ENCODE measurements at places on chromosomes 12 and 14. TPM values are rescaled to one million over a fixed set of nuclear protein-coding genes. Genes with fewer than 3 reads are reported as not detected.

GRCh38 chr12:103799504-103799856 is 41.6 kb downstream of the NT5DC3 start:
- no peak for DNase-seq

- DNase-seq = no peak
Observed at GRCh38 chr12:12534975-12535374, 27.7 kb downstream of the DUSP16 start.

DNA sequence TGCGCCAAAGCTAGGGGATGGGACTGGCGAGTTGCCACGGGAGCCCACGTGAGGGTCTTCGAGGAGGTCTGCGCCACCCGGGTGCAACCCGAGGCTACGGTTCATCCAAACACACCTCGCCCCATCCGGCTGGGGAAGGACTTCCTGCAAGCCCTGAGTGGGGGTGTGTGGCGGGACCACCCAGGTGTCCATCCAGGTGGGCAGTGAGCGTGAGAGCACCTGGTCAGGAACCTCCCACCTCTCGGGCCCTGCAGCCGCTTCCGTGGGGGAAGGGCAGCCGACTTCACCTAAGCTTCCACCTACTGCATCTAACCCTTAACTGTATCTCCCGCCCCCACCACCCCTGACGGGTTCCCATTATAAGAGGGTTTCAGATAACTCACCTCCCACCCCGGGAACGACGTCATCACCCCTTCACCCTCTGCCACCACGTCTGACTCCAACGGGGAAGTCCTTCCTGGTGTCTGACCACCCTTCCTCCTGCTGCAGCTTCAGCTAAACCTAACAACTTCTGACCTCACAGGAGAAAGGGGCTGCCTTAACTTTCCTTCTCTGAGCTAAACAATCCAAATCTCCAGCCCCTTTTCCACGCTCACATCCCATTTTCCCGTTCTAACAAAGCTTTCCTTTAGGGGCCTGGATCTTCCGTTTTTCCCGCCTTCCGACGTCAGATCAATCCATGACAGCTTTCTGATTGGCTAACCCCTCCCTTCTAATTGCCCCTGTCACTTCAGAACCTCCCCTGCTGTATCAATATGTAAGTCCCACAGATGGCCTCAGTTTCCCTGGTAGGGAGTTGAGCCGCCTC is 27.4 kb upstream of the SMUG1 start:
- DNase-seq = no peak

Gene BEST3
- not detected for total RNA-seq

DNA sequence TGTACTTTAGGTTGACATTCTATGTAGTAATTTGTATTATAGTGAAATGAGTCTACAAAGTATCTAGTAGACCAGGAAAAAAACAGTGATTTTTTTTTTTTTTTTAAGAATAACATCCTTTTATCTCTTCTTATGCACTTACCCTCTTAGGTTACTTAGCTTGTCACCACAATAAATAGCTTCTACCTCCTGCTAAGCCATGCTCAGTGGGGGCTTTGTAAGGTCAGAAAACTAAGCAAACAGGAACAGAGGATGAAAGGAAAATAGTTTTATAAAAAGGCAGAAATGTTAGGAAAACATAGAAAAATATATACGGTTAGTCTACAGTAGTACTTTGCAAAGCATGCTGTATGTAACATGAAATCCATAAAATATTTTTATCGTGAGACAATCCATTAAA is 385.3 kb upstream of the ATXN7L3B start:
- peak; percentile 5 for DNase-seq

DNA sequence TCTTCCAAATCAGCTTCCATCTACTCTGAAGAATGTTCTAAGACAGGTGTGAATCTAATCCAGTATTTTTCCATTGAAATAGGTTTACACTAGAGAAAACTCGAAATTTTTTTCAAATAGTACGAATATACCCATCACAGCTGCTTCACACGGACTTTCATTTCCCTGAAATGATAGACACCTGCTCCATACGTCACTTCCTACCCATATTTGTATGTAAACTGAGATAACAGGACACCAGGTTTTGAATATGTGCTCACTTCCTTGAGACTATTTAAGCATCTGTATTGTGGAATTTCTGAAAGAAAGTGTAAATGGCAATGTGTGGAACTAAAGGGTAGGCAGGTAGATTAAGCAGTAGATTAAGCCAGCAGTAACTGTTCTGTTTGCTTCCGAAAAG is 13.4 kb upstream of the ITPR2 start:
- DNase-seq = no peak

DNA sequence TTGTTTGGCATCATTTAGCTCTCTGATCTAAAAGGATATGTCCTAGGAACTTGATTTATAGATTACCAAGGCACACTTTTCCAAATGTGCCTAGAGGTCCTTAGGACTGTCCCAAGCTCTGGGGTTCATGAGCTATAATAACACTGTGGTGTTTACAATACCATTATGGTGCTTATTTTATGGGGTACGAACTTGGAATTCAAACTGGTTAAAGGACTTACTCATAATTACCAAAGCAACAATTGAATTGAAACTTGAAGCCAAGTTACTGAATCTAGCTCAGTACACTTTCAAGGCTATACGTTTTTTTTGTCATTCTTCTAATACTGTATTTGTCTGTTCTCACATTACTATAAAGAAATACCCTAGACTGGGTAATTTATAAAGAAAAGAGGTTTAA is 9.6 kb upstream of the TEP1 start:
- no peak for DNase-seq

GRCh38 chr12:93186131-93186530 is 191.6 kb upstream of the NUDT4 start:
- DNase-seq = peak; percentile 74

Gene MYH6
- 8,484 TPM for total RNA-seq

GRCh38 chr12:68175557-68176061 is 16.1 kb upstream of the IFNG start:
- DNase-seq = no peak

Gene HOXC9
- total RNA-seq = not detected

GRCh38 chr12:70032076-70032475 is 207.0 kb downstream of the MYRFL start:
- DNase-seq = peak; percentile 39

DNA sequence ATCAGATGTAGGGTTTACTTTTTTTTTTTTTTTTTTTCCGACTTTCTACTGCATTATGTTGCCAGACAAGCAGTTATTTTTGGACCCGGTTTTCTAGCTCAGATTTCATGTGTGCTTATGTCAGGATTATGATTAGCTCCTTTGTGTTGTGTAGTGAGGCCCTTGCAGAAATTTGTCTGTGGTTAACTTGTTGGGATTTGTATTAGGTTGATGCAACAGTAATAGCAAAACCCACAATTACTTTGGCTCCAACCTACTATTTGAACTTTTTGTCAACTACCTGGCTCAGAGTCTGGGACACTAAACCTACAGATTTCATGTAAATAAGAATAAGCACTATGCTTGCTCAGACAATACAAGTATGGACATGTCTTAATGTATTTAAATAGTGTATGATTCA is 44.1 kb upstream of the KCNJ8 start:
- no peak for DNase-seq

Gene KRT85
- total RNA-seq = 0.12 TPM

GRCh38 chr14:56687123-56687522 is 107.5 kb downstream of the TMEM260 start:
- no peak for DNase-seq

Gene ZNF839
- 15.6 TPM for total RNA-seq

DNA sequence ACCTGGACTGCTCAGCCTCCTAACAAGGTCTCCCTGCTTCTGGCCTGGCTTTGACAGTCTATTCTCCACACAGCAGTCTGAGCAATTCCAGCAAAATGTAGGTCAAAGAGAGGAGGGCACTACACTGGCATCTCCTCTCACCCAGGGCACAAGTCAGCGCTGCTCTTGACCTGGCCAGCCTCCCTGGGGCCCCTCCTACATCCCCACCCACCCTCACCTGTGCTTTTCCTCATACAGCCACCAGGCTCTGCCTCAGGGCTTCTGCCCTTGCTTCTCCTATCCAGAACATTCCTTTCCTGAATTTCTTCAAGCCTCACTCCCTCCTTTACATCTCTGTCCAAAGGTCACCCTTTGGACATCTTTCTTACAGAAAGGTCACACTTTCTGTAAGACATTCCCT is 33.7 kb downstream of the GALNT4 start:
- DNase-seq = no peak

DNA sequence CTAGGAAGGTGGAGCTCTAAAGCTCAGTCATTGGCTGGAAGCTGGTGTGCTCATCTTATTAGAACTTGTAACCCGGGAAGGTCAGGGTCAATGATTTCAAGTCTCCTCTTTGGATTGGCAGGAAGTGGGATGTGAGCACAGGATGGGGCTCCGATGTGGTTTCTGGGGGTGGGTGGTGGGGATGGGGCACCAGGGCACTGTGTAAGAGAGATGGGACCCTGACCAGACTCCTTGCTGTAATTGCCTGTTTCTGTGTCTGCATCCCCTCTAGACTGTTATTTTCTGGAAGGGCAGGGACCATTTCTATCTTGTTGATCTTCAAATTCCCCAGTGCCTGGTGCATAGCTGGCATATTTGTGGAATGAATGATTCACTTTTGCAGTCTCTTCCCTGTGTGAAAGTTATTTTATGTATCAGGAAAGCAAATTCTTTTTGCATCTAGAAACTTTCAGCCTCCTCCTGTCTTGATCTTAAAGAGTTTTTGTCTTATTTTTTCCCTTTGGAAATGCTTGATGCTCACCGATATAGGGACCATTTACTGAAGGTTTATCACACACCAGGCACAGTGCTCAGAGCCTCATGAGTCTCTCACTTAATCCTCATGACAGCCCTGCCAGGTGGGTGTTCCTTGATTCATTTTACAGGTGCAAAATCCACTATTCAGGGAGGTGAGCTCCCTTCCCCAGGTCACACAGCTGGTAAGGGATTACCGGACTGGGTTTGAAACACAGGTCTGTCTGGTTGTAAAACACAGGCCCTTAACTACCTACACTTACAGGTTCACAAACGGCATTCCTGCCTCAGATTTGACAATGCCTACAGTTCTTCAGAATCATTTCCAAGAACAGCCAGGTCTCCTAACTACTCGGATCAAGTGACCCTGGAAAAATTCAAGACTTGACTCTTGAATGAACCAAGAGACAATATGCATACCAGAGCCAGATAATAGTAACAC is 86.9 kb upstream of the IGF1 start:
- no peak for DNase-seq

Gene CACNA1C
- 53.9 TPM for total RNA-seq

- DNase-seq = no peak
Observed at GRCh38 chr14:54643696-54644176, 76.8 kb downstream of the SAMD4A start.

DNA sequence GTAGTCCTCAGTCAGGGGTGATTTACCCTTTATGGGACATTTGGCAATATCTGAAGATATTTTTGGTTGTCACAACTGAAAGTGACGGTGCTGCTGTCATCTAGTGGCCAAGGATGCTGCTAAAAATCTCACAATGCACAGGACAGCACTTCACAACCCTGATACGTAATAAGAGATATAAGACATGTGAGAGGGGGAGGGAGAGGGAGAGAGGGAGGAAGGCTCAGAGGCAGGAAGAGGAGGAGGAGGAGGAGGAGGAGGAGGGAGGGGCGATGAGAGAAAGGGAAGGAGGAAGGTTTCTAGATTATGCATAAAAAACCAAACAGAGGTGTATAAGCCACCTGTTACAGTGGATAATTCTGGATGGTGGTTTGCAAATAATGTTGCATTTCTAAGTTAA is 14.3 kb downstream of the MYL2 start:
- no peak for DNase-seq

Gene HRK
- 0.25 TPM for total RNA-seq

DNA sequence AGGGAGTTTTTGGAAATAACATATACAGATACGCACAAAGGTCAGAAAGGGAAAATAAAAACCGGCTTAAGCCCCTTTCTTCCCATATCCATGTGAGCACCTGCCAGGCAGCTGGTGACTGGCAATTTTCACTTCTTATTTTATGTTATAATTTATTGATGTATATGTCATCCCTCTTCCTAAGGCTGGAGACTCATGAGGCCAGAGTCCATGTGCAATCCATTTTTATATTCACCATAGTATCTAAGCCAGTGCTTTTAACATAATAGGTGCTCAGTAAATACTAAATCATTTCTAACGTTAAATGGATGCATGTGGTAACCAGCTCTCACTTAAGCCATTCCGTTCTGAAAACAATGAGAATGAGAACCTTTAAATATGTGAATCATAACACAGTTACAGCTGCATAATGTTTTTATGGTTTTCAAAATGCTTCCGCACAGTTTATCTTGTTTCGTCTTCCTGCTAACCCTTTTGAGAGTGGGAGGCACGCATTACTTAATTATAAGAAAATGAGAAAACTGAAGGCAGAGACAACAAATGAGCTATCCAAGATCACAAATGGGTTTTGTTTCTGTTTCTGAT is 178.3 kb downstream of the CACNA1C start:
- no peak for DNase-seq

DNA sequence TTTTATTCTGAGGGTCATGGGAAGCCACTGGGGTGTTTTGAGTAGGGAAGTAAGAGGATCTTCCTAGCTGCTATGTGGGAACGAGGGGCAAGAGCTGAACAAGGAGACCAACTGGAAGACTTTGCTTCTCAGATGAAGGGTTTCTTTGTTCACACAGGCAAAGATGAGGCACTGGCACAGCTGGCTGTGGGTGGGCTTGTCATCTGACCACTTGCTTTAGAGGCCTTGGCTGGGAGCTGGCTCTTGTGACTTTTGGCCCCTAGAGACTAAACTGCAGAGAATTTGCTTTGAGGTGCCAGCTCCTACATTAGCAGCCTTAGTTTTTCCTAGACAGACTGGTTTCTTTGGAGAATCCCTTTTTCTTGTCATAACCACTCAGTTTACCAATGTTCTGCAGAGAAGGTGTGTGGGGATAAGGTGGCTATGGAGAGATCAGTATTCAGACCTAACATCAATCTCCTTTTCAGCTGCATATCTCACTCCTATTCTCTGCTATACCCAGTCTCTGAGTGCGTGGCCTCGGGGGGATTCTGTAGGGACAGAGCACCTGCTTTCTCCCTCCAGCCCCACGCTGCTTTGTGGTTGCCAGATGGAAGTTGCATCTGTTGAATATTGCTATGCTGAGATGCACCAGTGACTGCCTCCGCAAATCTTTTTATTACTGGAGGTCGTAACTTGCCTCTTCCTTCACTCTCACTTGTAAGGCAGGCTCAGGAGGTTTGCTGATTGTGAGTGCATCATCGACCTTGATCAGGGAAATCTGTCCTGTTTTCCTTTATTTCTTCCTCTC is 12.7 kb downstream of the PPP2R5C start:
- no peak for DNase-seq

GRCh38 chr12:30613119-30613830 is 82.4 kb downstream of the IPO8 start:
- peak; percentile 87 for DNase-seq

DNA sequence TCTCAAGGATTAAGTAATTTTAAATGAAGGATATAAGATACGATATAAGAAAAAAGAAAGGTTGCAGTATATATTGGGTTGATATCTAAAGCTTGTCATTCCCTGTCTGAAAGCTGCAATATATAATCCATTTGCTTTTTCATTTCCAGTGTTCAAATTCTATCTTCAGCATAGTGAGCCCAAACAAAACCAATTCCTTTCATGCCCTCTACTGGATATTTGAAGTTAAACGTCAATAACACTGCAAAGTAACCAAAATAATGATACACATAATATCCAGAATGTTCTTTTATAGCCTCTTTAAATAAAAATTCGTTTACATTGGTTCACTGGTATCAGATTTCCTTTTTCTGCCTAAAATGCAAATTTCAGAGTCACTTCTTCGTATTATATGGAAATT is 64.5 kb upstream of the DAAM1 start:
- DNase-seq = peak; percentile 40

All from cardiac muscle cell (in vitro differentiated cells and primary cell).